Coronary artery (tissue), 2 donors: ENCODE measurements at places on chromosomes 2 and 18.

DNA sequence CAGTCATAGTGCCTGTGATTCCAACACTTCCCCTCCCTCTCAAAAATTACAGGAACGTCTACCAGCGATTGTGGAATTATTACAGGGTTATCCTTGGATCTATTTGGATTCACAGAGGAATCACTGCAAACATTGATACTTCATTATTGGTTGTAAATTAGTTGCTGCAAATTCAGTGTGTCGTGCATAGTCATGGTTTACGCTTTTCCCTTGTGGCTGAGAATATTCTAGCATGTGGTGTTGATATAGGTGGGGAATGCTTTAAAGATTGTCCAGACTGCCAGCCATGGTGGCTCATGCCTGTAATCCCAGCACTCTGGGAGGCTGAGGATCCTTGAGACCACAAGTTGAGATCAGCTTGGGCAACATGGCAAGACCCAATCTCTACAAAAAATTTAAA lies 48.7 kb upstream of the PDK1 start:
- no peak for DNase-seq

- DNase-seq = no peak
Measured at GRCh38 chr2:153717060-153717459, 154.7 kb upstream of the GALNT13 start.

- DNase-seq = no peak
Measured at GRCh38 chr2:84527137-84528129, 11.1 kb downstream of the DNAH6 start.

- no peak for DNase-seq
Measured at GRCh38 chr2:73841912-73842738, 13.4 kb downstream of the STAMBP start.
